ENCODE measurements at places on chromosomes 16 and 17. TPM values are rescaled to one million over a fixed set of nuclear protein-coding genes. Genes with fewer than 3 reads are reported as not detected.

The PFN1 gene
- total RNA-seq, result 743 TPM

The TP53TG3 gene
- total RNA-seq, result not detected

The SRCIN1 gene
- total RNA-seq, result 0.27 TPM

The COG4 gene
- 55.5 TPM for total RNA-seq

The PPP1R27 gene
- total RNA-seq, result not detected

The TMEM235 gene
- not detected for total RNA-seq

The KAT8 gene
- total RNA-seq, result 31.4 TPM

The CPNE7 gene
- 9.3 TPM for total RNA-seq

The ASB16 gene
- not detected for total RNA-seq

The RND2 gene
- total RNA-seq, result 0.27 TPM

The PRR15L gene
- total RNA-seq, result not detected

The FMNL1 gene
- 0.93 TPM for total RNA-seq

The CX3CL1 gene
- total RNA-seq, result 1.7 TPM

The PIRT gene
- total RNA-seq, result not detected

The ANKRD40CL gene
- not detected for total RNA-seq

The KLHDC4 gene
- total RNA-seq, result 33.6 TPM

The MBTPS1 gene
- 136 TPM for total RNA-seq

The TPSG1 gene
- total RNA-seq, result not detected

The GPRC5C gene
- total RNA-seq, result not detected

The PLXDC1 gene
- not detected for total RNA-seq

The PRSS21 gene
- 1.8 TPM for total RNA-seq

The TERB1 gene
- 0.22 TPM for total RNA-seq

The IL32 gene
- total RNA-seq, result 45.9 TPM

The HIRIP3 gene
- total RNA-seq, result 8.1 TPM

The NME3 gene
- total RNA-seq, result 26.1 TPM

The ITGAE gene
- total RNA-seq, result 22.2 TPM

The TNP2 gene
- total RNA-seq, result not detected

The CYTH1 gene
- 53.1 TPM for total RNA-seq

All from thoracic aorta endothelial cell (primary cell).